HCT116 (cell line): ENCODE measurements at places on chromosomes 4 and X. TPM values are rescaled to one million over a fixed set of nuclear protein-coding genes. Genes with fewer than 3 reads are reported as not detected.

The CT45A2 gene
- total RNA-seq: not detected

The ABLIM2 gene
- total RNA-seq: 6.1 TPM

The LIN54 gene
- 15.6 TPM for total RNA-seq

The ARHGAP24 gene
- 1.3 TPM for total RNA-seq

- H3K4me1 ChIP-seq: no peaks in the 10 kb centered on the region
- DNase-seq: no peak
- H3K36me3 ChIP-seq: no peaks in the 10 kb centered on the region
- no peak overlapping the region for H3K27ac ChIP-seq
Observed at GRCh38 chrX:69066966-69067525, 98.2 kb downstream of the PJA1 start.

DNA sequence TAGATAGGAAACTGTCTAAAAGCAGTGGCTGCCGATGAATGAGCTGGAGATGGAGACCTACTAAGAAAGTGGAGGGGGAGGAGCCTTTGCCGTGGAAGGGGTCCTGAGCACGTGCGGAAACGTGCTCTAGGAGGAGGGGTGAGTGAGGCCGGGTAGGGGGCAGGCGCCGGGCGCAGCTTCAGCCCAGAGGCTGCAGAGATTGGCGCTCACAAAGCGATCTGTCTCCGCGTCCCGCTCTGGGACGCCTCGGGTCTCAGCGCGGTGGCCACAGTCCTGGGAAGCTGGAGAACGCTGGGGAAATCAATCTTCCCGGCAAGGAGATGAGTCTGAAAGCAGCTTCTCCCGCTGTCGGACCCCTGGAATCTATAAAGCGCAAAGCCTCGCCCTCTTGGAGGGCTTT is 444 bp upstream of the ARHGAP6 start:
- no peaks in the 10 kb centered on the region for H3K4me1 ChIP-seq
- no peak for DNase-seq
- H3K4me3 ChIP-seq: no peak overlapping the region
- H3K36me3 ChIP-seq: no peaks in the 10 kb centered on the region
- H3K27ac ChIP-seq: no peak overlapping the region

- H3K27ac ChIP-seq: peak overlapping the region; percentile 17; the same call in 1 of the 2 replicates
- H3K27me3 ChIP-seq: no peaks in the 10 kb centered on the region
- peak overlapping the region; percentile 17; the same call in 1 of the 2 replicates for H3K4me3 ChIP-seq
- no peaks in the 10 kb centered on the region for H3K36me3 ChIP-seq
Observed at GRCh38 chr4:149409146-149409545, 406.5 kb downstream of the IQCM start.

DNA sequence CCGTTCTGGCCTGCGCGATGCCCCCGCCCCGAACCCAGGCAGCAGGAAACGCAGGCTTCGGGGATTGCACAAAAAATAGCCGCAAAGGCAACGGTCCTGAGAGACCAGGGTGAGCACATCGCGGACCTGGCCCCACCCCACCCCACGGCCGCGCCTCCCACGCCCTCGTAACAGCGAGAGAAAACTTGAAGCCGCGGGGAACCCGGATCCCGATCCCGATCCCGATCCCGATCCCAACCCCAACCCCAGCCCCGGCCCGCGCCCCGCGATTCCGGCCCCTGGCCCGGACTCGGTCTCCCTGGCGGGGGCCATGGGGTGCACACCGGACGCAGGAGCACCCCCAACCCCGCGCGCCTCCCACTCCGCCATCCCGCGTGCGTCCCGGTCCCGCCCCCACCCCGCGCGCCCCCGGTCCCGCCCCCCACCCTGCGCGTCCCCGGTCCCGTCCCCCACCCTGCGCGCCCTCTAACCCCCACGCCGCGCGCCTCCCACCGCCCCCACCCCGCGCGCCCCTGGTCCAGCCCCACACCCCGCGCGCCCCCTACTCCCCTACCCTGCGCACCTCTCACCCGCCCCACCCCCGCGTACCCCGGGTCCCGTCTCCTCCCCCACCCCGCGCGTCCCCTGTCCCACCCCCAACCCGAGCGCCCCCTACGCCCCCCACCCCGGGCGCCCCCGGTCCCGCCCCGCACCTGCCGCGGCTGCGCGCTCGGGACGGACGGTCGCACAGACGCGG is 29.0 kb downstream of the NOP14 start:
- H3K27me3 ChIP-seq: no peaks in the 10 kb centered on the region
- peak overlapping the region; percentile 95 for H3K4me3 ChIP-seq
- DNase-seq: no peak
- H3K36me3 ChIP-seq: peaks cover 42% of the 10 kb centered on the region; the same call in 1 of the 2 replicates
- peaks cover 24% of the 10 kb centered on the region for H3K4me1 ChIP-seq

- no peaks in the 10 kb centered on the region for H3K36me3 ChIP-seq
- no peak overlapping the region for H3K27ac ChIP-seq
- H3K27me3 ChIP-seq: no peaks in the 10 kb centered on the region
- H3K4me1 ChIP-seq: no peaks in the 10 kb centered on the region
Observed at GRCh38 chr4:19135895-19136633, 1114.5 kb upstream of the LCORL start.

DNA sequence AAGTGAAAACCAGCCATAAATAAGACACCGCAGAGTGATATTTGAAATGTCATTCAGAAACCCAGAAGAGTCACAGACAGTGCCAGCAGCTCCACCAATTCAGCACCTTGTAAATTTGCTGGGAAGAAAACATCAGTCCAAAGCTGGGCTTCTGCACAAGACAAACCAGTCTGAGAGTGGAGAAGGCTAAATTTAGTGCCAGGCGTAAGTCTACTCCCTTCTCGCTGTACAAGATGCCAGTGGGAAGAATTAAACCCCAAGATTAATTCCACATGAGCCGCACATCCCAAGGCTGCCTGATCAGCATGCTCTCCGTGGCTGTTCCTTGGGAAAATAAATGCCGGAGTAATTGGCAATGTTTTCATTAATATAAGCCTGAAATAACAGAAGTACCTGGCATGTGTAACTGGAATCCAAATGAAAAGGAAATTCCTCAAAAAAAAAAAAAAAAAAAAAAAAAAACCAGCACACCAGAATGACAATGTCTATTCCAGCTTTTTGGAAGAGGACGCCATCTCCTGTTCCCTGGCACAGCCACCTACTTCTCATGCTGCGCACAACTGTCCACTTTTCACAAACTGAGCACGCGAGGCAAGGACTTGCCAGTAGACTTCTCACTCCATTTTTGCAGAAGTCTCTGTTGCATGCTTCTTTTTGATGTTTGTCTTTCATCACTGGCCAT is 95.5 kb downstream of the NSUN7 start:
- no peaks in the 10 kb centered on the region for H3K27me3 ChIP-seq
- no peak overlapping the region for H3K27ac ChIP-seq

- H3K36me3 ChIP-seq: no peaks in the 10 kb centered on the region
- no peaks in the 10 kb centered on the region for H3K4me1 ChIP-seq
- no peak overlapping the region for H3K27ac ChIP-seq
Observed at GRCh38 chr4:21882051-21882839, 66.3 kb downstream of the KCNIP4 start.

GRCh38 chrX:68375803-68376202 is 57.5 kb downstream of the OPHN1 start:
- no peaks in the 10 kb centered on the region for H3K4me1 ChIP-seq
- no peaks in the 10 kb centered on the region for H3K27me3 ChIP-seq

- no peak overlapping the region for H3K4me3 ChIP-seq
- H3K27ac ChIP-seq: no peak overlapping the region
- no peaks in the 10 kb centered on the region for H3K27me3 ChIP-seq
- peaks cover 21% of the 10 kb centered on the region for H3K4me1 ChIP-seq
- DNase-seq: no peak
Observed at GRCh38 chrX:14932136-14932535, 58.9 kb downstream of the MOSPD2 start.

DNA sequence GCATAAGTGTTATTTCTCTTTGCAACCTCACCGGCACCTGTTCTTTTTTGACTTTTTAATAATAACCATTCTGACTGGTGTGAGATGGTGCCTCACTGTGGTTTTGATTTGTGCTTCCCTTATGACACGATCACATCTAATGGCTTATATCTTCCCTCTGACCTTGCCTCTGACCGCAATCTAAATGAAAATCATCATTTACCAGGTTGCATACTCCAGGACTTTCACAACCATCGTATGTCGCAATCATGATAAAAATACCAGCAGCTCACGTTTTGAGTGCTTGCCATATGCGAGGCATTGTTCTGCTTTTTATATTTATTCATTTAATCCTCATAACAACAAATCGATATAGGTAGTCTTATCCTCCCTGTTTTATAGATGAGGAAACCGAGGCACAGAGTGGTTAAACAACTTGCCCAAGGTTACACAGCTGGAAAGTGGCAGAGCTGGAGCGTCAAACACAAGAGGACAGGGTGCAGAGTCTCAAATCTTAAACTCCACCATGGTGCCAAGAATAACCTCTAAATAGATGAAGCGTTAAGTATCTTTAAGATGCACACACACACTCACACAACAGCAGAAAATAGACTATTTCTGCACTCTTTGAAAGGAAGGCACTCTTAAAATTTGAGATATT is 102.2 kb downstream of the SEL1L3 start:
- H3K27me3 ChIP-seq: no peaks in the 10 kb centered on the region
- H3K36me3 ChIP-seq: peaks cover 19% of the 10 kb centered on the region
- no peak overlapping the region for H3K4me3 ChIP-seq
- no peak for DNase-seq
- H3K27ac ChIP-seq: no peak overlapping the region

DNA sequence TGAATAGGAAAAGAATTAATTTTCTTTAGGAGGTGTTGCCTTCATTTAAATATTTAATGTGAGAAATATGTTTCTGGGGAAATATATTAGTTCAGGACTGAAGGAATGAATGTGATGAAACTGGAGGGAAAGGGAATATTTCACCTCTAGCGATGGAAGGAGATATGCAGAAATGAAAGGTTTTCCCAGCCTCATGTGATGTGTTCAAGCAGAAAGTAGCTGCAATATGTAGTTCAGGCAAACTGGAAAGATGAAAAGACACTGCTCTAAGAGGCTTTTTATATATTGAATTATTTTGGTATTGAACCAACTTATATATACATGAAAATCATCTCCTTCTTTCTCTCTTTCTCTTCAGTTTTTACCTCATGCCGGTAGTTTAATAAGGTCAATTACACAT is 3.4 kb downstream of the GRID2 start:
- DNase-seq: no peak
- no peak overlapping the region for H3K4me3 ChIP-seq
- H3K27ac ChIP-seq: no peak overlapping the region
- H3K36me3 ChIP-seq: no peaks in the 10 kb centered on the region
- peaks cover 25% of the 10 kb centered on the region for H3K4me1 ChIP-seq

DNA sequence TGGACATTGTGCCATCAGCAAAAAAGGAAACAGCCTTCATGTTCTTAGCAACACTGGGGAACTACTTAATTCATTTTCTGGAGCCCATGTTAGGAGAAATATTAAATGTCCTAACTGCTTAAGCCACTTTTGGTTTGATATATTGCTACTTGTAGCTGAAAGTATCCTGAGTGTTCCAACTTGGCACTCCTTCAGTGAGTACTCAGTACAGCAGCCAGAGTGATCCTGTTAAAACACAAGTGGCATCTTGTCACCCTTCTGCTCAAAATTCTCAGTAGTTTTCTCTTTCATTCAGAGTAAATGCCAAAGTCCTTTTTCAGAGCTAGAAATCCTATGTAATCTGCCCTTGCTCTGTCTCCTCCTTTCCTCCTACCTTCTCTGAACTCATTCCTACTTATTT is 522.0 kb downstream of the GRID2 start:
- H3K27me3 ChIP-seq: no peaks in the 10 kb centered on the region
- no peaks in the 10 kb centered on the region for H3K4me1 ChIP-seq
- H3K4me3 ChIP-seq: no peak overlapping the region
- H3K27ac ChIP-seq: no peak overlapping the region

GRCh38 chr4:85166318-85166717 is 199.8 kb upstream of the WDFY3 start:
- no peak for DNase-seq
- H3K4me3 ChIP-seq: no peak overlapping the region
- no peaks in the 10 kb centered on the region for H3K27me3 ChIP-seq
- H3K4me1 ChIP-seq: no peaks in the 10 kb centered on the region
- H3K36me3 ChIP-seq: no peaks in the 10 kb centered on the region

- no peaks in the 10 kb centered on the region for H3K36me3 ChIP-seq
- no peak overlapping the region for H3K4me3 ChIP-seq
- H3K4me1 ChIP-seq: no peaks in the 10 kb centered on the region
- no peaks in the 10 kb centered on the region for H3K27me3 ChIP-seq
- DNase-seq: no peak
- H3K27ac ChIP-seq: no peak overlapping the region
Observed at GRCh38 chr4:113375964-113376666, 326.7 kb downstream of the ANK2 start.

GRCh38 chrX:152895724-152896420 is 2.0 kb upstream of the ZNF185 start:
- H3K36me3 ChIP-seq: no peaks in the 10 kb centered on the region
- no peak overlapping the region for H3K4me3 ChIP-seq
- peak; percentile 35 for DNase-seq
